ENCODE measurements at places on chromosomes 16 and 17.

DNA sequence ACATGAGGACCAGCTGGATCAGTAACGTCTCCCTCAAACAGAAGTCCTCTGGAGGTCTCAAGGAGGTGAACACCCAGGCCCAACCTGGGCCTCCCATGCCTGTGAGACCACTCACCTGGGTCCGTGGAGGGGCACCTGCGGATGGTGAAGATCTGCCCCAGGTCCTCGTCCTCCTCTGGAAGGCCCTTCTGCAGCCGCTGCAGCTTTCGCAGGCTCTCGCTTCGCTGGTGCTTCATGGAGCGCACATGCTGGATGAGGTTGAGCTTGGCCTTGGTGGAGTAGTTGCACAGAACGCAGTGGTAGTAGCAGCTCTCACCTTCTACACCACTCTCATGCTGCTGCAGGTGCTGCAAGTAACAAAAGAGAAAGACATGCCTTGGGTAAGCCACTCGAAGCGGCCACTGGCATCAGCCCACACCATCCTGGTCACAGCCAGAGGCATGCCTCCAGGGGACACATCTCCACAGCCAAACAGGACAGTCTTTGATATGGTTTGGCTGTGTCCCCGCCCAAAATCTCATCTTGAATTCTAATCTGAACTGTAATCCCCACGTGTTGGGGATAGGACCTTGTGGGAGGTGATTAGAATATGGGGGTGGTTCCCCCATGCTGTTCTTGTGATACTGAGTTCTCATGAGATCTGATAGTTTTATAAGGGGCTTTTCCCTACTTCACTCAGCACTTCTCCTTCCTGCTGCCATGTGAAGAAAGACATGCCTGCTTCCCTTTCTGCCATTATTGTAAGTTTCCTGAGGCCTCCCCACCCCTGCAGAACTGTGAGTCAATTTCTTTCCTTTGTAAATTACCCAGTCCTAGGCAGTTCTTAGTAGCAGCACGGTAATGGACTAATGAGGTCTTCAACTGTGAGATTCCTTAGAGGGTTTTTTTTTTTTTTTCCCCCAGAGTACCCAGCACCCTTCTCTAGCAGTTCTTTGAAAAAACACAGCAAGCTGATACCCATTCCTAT lies 158.0 kb downstream of the ZFHX3 start:
- no peak for DNase-seq
- H3K4me3 ChIP-seq: no peak overlapping the region
- no peaks in the 10 kb centered on the region for H3K36me3 ChIP-seq
- peaks cover 6% of the 10 kb centered on the region for H3K4me1 ChIP-seq
- H3K27ac ChIP-seq: no peak overlapping the region
- H3K27me3 ChIP-seq: peaks cover 5% of the 10 kb centered on the region

DNA sequence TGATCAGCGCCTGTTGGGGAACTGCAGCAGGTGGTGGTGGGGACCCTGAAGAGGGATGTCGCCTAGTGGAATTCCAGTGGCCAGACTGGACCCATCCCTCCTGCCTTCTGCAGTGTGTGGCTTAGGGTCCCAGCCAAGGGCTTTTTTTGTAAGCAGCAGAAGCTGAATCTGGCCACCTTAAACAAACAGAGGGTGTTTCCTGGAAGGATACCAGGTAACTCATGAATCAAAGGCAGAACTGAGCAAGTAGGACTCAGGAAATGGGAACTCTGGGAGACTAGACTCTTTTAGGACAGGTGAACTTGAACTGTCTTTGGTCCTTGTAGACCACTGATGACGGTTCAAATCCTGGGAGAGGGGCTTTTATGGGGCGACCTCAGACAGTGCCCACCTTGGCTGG lies 124.0 kb downstream of the ABCC6 start:
- DNase-seq: no peak
- H3K27ac ChIP-seq: no peak overlapping the region
- H3K4me3 ChIP-seq: no peak overlapping the region

- peak overlapping the region; percentile 89 for H3K27ac ChIP-seq
- H3K4me1 ChIP-seq: peaks cover 38% of the 10 kb centered on the region
- peaks cover 8% of the 10 kb centered on the region for H3K27me3 ChIP-seq
- H3K4me3 ChIP-seq: peak overlapping the region; percentile 63
- DNase-seq: peak; percentile 79
Observed at GRCh38 chr17:79400989-79401703, 209.7 kb downstream of the RBFOX3 start.

- H3K4me1 ChIP-seq: peaks cover 31% of the 10 kb centered on the region
- H3K27me3 ChIP-seq: peaks cover 19% of the 10 kb centered on the region
- peak overlapping the region; percentile 99 for H3K27ac ChIP-seq
- H3K4me3 ChIP-seq: peak overlapping the region; percentile 98
- no peak for DNase-seq
Observed at GRCh38 chr17:16439811-16440351, 24.5 kb downstream of the TRPV2 start.

- H3K4me3 ChIP-seq: no peak overlapping the region
- H3K27ac ChIP-seq: peak overlapping the region; percentile 12
- H3K27me3 ChIP-seq: no peaks in the 10 kb centered on the region
- H3K4me1 ChIP-seq: no peaks in the 10 kb centered on the region
Observed at GRCh38 chr16:70364399-70364798, 17.7 kb downstream of the DDX19A start.

DNA sequence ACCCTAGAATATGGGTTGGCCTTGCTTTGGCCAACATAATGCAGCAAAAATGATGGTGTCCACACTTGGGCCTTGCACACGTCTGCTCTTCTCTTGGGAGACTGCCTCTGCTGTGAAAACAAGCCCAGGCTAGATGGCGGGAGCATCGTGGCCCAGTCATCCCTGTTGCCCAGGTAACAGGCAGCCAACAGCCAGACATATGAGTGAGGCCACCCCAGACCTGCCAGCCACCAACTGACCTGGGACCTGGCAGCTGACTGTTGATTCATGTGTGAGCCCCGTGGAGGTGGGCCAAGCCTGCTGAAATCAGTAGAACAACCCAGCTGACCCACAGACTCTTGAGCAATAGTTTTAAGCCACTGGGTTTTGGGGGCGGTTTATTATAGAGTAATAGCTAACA lies 39.4 kb upstream of the CDH3 start:
- no peaks in the 10 kb centered on the region for H3K4me1 ChIP-seq
- H3K27ac ChIP-seq: no peak overlapping the region
- no peaks in the 10 kb centered on the region for H3K27me3 ChIP-seq
- H3K4me3 ChIP-seq: no peak overlapping the region
- DNase-seq: no peak
- no peaks in the 10 kb centered on the region for H3K36me3 ChIP-seq

GRCh38 chr16:15894571-15895374 lies 6.4 kb upstream of the CEP20 start:
- H3K4me1 ChIP-seq: no peaks in the 10 kb centered on the region
- H3K36me3 ChIP-seq: no peaks in the 10 kb centered on the region
- H3K27me3 ChIP-seq: peaks cover 1% of the 10 kb centered on the region
- no peak overlapping the region for H3K4me3 ChIP-seq
- H3K27ac ChIP-seq: no peak overlapping the region
- no peak for DNase-seq

- no peak for DNase-seq
- H3K36me3 ChIP-seq: no peaks in the 10 kb centered on the region
- peaks cover 14% of the 10 kb centered on the region for H3K4me1 ChIP-seq
- peak overlapping the region; percentile 17 for H3K4me3 ChIP-seq
- peak overlapping the region; percentile 62 for H3K27ac ChIP-seq
Observed at GRCh38 chr16:66846266-66846665, 2.1 kb downstream of the CA7 start.

DNA sequence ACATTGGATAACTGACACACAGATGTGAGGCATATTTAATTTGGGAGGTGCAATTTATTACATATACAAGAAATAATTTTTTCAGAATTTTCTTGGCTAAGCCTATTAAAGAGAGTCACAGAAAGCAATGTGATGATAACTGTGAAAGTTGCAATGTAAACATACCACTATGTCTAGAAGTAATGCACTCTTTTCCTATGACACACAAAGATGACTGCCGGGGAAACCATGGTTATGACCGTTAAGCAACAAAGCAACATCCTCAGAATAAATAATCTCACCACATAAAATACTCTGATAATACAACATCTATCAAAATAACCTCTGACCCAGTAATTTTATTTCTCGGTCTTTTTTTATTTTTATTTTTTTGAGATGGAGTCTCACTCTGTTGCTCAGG lies 10.5 kb upstream of the QRICH2 start:
- H3K4me1 ChIP-seq: no peaks in the 10 kb centered on the region
- no peaks in the 10 kb centered on the region for H3K36me3 ChIP-seq
- peaks cover 2% of the 10 kb centered on the region for H3K27me3 ChIP-seq
- H3K4me3 ChIP-seq: no peak overlapping the region

GRCh38 chr17:46733837-46734475 lies 84.5 kb downstream of the WNT3 start:
- no peak for DNase-seq
- H3K36me3 ChIP-seq: no peaks in the 10 kb centered on the region
- H3K27ac ChIP-seq: no peak overlapping the region
- H3K4me3 ChIP-seq: no peak overlapping the region
- peaks cover 11% of the 10 kb centered on the region for H3K4me1 ChIP-seq

- H3K4me3 ChIP-seq: no peak overlapping the region
- no peak for DNase-seq
- H3K27ac ChIP-seq: no peak overlapping the region
- H3K36me3 ChIP-seq: no peaks in the 10 kb centered on the region
Observed at GRCh38 chr16:19831678-19832077, 53.0 kb downstream of the GPRC5B start.

GRCh38 chr16:80142281-80142680 lies 398.5 kb upstream of the DYNLRB2 start:
- peaks cover 8% of the 10 kb centered on the region for H3K36me3 ChIP-seq
- no peaks in the 10 kb centered on the region for H3K27me3 ChIP-seq
- H3K27ac ChIP-seq: no peak overlapping the region
- H3K4me1 ChIP-seq: no peaks in the 10 kb centered on the region
- no peak for DNase-seq

DNA sequence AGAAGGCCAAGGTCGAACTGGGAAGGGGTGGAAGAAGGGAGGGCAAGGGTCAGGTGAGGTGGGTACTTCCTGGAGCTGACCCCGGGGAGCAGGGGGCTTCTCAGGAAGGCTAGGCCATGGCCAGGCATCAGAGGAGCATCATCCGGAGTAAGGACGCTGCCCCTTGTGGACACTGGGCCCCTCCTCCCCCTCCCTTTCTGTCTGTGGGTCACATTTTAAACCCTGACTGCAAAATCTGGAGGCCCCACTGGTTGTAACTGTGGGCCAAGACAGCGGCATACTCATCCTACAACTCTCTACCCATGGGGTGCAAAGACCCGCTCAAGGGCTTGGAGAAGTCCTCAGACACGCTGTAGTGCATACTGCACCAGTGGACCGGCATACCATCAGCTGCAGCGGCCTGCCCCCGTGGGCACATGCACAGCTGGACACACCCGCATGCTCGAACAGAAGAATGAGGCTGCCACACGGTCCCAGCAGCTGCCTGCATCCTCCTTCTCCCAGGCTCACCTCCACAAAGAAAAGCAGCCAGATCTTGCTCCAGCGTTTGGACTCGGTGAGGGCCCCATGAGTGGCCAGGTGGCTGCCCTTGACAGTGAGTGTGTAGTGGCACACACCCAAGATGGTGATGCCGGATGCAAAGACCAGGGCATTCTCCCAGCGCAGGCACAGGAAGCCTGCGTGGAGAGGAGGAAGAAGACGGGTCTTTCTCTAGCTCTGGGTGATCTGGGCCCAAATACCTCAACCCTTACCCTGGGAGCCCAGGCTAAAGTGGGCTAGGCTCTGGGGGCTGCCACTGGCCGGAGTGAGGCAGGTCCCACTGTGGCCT lies 1.2 kb downstream of the FADS6 start:
- H3K4me1 ChIP-seq: no peaks in the 10 kb centered on the region
- no peak overlapping the region for H3K27ac ChIP-seq
- H3K4me3 ChIP-seq: no peak overlapping the region
- H3K36me3 ChIP-seq: no peaks in the 10 kb centered on the region
- peaks cover 16% of the 10 kb centered on the region for H3K27me3 ChIP-seq

- no peaks in the 10 kb centered on the region for H3K27me3 ChIP-seq
- no peak for DNase-seq
- H3K4me1 ChIP-seq: no peaks in the 10 kb centered on the region
- no peaks in the 10 kb centered on the region for H3K36me3 ChIP-seq
- no peak overlapping the region for H3K4me3 ChIP-seq
Observed at GRCh38 chr16:10708969-10709368, 14.2 kb upstream of the TEKT5 start.

DNA sequence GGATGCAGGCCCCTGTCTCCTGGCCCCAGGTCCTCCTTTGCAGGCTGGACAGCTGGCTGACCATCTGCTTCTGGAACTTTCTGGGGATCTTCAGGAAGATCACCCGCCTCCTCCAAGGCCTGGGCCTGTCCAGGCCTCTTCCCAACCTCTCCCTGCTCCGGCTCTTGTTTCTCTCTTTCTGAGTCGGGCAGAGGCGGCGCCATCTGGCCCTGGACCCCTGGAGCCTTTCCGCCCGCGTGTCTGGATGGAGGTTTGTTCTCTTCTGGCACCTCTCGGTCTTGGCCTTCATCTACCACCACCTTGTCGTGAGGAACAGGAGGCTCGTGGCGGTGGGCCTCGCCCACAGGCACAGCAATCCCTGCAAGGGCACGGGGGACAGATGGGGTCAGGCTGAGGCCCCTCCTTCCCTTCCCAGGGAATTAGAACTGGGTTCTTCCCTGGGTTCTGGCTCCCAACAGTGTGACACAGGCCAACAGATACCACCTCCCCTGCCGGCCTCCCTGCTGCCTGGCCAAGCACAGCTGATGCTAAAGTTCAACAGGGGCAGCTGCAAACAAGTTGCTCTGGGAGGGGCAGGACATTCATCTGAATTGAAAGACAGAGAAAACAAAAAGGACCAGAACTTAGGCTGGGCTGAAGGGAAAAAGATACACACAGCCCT lies 13.3 kb downstream of the NDUFAF8 start:
- peaks cover 32% of the 10 kb centered on the region for H3K27me3 ChIP-seq
- peak overlapping the region; percentile 80 for H3K4me3 ChIP-seq
- DNase-seq: no peak
- peaks cover 35% of the 10 kb centered on the region for H3K4me1 ChIP-seq
- H3K27ac ChIP-seq: peak overlapping the region; percentile 100

- no peak overlapping the region for H3K27ac ChIP-seq
- DNase-seq: no peak
- H3K27me3 ChIP-seq: peaks cover 9% of the 10 kb centered on the region
- H3K36me3 ChIP-seq: no peaks in the 10 kb centered on the region
- no peak overlapping the region for H3K4me3 ChIP-seq
Observed at GRCh38 chr16:54059319-54059718, 227.3 kb downstream of the IRX3 start.

- H3K27ac ChIP-seq: no peak overlapping the region
- DNase-seq: no peak
- H3K4me3 ChIP-seq: no peak overlapping the region
- no peaks in the 10 kb centered on the region for H3K4me1 ChIP-seq
Observed at GRCh38 chr17:69594641-69595040, 180.1 kb downstream of the MAP2K6 start.

All from glutamatergic neuron (in vitro differentiated cells).